ENCODE measurements at places on chromosomes 4 and X.
A peak's percentile ranks its signal among the peaks of the same experiment; 100 is the strongest.

GRCh38 chr4:52241916-52242315, 190.8 kb downstream of the SPATA18 start:
- no peak for DNase-seq

GRCh38 chr4:78345237-78345636, 206.3 kb upstream of the ANXA3 start:
- DNase-seq = no peak

GRCh38 chr4:88788424-88788823, 90.8 kb upstream of the NAP1L5 start:
- DNase-seq = no peak

GRCh38 chrX:38701073-38701472, 100.2 kb upstream of the MID1IP1 start:
- no peak for DNase-seq

GRCh38 chr4:158710814-158711213, 12.4 kb downstream of the PPID start:
- DNase-seq = no peak

GRCh38 chr4:86878640-86879039, 13.6 kb downstream of the C4orf36 start:
- no peak for DNase-seq

DNA sequence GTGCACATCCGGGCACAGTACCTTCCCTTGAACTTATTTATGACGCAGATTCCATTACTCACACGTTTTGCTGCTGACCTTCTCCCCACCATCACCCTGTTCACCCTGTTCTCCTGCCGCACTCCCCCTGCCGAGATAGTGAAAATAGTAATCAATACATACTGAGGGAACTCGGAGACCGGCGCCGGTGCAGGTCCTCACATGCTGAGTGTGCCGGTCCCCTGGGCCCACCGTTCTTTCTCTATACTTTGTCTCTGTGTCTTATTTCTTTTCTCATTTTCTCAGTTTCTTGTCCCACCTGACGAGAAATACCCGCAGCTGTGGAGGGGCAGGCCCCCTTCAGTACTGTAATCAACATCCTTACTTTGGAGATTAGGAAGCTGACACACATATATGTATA, 1337.1 kb upstream of the PABPC4L start:
- DNase-seq = no peak

- DNase-seq = no peak
Measured at GRCh38 chr4:58515226-58515625, 1405.0 kb upstream of the IGFBP7 start.

DNA sequence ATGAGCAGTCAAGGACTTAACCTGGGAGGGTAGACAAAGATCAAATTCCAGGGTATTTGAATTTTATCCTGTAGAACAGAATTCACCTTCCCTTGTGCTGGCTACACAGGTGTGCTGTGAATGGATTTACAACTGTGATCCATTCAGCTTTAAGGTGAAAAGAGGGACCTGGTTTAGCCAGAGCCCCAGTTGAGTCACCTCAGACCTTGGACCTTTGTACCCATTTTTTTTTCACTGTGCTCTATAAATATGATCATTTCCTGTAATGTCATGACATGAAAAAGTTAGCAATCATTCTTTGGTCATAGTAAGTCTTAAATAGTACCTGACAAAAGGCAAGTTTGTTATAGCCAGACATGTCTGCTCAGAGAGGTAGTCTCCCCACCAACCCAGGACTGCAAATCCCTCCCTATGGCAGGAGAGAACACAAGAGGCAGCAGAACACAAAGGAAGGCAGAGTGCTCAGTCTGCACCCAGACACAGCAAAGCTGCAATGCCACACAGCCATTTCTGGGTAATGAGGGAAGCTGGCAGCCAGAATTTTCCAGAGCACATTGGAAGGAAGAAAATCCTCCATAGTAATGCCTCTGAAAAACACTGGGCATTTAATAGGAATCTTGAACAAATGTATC, 77.9 kb downstream of the CXXC4 start:
- no peak for DNase-seq

DNA sequence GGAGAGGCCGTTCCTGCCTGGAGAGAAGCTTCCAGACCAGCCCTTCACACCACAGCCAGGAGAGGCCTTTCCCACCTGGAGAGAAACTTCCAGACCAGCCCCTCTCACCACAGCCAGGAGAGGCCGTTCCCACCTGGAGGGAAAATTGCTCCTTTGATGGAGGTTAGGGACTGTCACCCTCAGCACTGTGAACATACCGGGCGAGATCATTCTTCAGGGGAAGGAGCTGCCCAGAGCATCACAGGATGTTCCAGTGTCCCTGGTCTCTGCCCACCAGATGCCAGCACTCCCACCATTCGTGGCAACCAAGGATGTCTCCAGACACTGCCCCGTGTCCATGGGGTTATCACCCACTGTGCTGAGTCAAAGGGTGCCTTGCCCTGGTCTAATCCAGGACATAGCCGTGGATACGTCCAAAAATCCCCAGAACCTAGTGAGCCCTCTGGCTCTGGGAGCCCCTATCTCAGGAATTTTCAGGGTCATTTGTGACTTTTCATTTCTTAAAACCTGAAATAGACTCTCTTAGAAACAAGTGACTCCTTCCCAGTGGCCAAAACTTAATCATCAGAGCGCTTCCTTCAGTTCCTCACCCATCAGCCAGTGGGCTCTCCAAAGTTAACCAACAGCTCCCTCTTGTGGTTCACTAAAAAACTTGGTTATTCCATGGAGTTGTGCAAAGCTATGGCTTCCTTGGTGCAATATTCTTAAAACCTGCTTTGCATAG, 80.2 kb downstream of the CRMP1 start:
- peak; percentile 17 for DNase-seq

DNA sequence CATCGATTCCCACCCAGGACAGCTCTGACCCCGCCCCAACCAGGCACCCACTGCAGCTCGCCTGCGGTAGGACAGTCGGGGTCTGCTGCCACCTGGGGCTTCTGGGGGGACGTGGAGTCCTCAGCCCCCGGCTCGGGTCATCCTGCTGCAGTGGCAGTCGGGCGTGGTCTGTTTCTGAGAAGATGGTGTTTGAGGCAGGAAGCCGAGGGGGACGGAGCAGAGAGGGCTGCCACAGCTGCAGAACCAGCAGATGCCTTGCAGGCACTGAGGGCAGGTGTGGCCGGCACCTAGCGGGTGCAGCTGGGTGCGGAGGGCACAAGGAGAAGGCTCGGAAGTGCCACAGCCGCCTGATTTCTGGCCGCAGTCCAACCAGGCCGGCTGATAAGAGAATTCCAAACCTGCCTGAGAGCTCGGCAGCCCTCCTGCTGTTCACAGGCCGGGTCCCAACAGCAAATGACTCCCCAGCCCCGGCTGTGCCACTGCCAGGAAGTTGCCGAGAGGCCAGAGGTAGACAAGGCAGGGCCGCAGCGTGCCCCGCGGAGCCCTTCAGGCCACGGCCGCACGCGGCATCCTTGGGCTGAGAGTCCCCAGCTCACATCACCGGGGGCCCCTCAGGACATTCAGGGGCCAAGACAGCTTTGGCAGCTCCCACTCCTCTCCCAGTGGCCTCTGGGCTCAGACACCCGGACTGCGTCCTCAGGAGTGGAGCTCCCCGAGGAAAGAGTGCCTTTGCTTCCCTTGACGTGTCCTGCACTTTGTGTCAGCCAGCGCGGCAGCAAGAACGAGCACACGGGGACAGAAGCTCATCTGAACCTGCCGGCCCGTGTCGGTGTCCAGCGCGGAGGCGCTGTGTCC, 9.4 kb upstream of the CPLX1 start:
- DNase-seq = peak; percentile 61

All from Calu3 (cell line).